NCI-H1436 (cell line): ENCODE measurements at places on chromosomes 1 and 21.
A peak's percentile ranks its signal among the peaks of the same experiment; 100 is the strongest.

GRCh38 chr21:17576080-17576835 lies 36.4 kb downstream of the BTG3 start:
- DNase-seq: no peak

- DNase-seq: no peak
These were observed 28.4 kb upstream of the CEP350 start for GRCh38 chr1:179925922-179926849.

- no peak for DNase-seq
These were observed 7.2 kb downstream of the CD34 start for GRCh38 chr1:207903767-207904166.

DNA sequence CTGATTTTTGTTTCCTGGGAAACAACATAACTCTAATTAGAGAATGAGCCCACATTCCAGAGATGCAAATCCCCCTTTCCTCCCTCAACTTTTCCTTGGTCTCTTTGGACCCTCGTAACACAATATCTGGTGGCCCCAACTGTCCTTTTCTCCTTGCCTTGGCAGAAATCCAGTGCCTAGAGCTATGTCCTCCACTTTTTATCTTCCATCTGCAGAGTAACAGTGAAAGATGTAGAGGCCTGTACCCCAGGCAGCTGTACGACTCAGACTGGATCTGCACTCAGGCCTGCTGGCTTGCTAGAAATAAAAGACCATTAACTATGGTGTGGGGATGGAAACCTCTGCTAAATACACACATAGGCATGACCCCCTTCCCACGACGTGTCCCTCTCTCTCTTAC lies 72.0 kb downstream of the WARS2 start:
- no peak for DNase-seq

GRCh38 chr1:76340056-76340455 lies 265.5 kb downstream of the ST6GALNAC3 start:
- DNase-seq: no peak

GRCh38 chr1:3001471-3002348 lies 19.6 kb upstream of the ACTRT2 start:
- DNase-seq: no peak

GRCh38 chr21:28550057-28550825 lies 442.4 kb downstream of the LTN1 start:
- DNase-seq: no peak

- DNase-seq: no peak
These were observed 6.8 kb downstream of the SMIM1 start for GRCh38 chr1:3779265-3779911.

DNA sequence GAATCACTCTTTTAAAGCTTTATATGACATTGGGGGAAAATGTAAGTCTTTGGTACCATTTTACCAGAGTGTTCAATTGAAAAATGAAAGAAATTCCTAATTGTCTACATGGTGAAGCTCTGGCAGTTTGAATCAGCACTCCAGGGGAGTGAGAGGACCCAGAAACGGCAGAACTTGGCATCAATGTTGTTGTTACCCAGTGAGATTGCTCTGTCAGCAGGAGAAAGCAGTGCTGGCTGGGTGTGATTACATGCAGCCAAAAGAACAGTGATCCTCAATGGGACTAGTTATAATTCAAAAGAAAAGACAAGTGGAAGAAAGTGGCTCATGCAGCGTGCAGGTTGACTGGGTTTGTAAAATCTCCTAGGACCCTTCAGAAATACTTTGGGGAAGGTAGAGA lies 206.4 kb downstream of the PTPRC start:
- no peak for DNase-seq

- no peak for DNase-seq
These were observed at the start of gene TRPM2 for GRCh38 chr21:44353191-44353970. TRPM2 (plus strand) TSS chr21:44353621; CDS start chr21:44353701, 80 bp downstream.

DNA sequence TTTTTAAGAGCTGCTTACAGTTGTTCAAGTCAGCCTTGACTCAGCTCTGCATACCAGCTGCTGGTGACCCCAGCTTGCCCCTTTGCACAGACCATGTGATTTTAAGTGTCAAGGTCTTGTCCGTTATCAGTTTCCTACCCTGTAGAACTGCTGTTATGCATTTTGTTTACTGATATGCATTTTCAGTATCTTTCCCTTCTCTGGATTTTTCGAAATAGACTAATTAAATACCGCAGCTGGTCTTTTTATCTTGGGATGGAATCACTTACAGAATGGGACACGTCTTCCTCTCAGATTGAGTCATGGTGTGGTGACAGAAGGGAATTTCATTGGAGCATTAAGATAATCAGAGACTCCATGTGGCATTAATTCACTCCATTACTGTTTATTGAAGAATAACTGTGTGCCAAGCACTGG lies 145.6 kb downstream of the FMN2 start:
- DNase-seq: no peak

DNA sequence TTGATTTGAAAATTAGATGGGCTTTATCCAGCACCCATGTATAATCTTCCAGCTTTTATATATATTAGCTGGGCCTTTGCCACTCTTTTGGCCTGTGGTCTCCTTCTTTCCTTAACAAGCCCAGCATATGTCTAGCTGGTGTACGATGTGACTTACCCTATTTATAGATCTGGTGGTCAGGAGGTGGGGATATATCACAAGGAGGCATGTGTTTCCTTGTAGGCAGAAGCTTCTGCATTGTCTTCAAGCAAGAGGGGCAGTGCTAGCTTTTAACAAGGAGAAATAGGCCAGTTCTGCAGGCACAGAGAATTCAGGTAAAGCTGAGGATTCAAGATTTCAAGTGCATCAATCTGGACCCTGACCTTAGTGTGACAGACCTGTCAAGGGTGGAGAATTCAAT lies 38.0 kb upstream of the DNASE2B start:
- no peak for DNase-seq

DNA sequence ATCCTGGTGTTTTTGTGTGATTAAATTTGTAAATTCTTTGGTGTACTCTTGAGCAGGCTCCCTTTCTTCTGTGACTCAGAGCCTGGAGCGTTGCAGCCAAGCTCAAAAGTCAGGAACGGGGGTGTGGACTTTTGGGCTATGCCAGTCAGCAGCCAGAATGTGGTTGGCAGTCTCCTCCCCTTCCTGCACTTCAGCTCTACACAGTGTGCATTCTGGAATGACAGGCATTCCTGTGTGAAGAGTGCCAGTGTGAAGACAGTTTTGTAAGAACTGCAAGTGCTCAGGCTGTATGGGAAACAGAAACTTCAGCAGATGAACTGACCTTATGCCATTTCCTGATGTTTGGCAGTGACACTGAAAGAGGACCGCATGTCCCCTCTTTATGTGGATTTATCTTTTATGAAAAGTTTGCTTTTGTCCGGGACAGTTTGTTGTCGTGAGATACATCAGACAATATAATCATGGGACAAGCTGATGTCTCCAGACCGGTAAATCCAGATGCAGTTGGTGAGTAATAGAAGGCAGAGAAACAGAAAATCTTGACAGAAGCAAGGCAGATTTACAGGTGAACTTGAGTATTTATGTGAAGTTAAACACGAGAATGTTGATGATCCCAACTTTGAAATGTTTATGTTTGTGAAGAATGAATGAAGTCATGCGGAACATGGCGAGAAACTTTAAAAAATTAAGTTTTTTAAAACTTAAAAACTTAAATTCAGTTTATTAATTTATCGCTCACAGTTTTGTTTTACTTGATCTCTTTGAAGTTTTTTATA lies 67.7 kb upstream of the RCC1 start:
- no peak for DNase-seq

DNA sequence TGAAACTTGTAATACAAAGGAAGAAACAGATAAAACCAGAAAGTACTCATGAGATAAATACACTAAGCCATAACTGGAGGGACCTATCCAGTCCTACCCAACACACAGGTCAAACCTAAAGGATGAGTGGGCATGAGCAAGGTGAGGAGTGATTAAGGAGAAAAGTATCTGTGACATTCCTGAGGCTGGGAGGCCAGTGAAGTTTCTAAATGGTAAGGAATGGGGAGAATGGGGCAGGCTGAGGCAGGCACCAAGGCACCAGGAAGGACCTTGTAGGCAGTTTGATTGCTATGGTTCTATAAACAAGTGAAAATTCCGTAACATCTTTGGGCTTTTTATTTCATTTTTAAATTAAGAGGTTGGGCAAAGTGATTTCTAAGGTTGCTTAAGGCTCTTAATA lies 10.4 kb downstream of the DDX59 start:
- DNase-seq: no peak

DNA sequence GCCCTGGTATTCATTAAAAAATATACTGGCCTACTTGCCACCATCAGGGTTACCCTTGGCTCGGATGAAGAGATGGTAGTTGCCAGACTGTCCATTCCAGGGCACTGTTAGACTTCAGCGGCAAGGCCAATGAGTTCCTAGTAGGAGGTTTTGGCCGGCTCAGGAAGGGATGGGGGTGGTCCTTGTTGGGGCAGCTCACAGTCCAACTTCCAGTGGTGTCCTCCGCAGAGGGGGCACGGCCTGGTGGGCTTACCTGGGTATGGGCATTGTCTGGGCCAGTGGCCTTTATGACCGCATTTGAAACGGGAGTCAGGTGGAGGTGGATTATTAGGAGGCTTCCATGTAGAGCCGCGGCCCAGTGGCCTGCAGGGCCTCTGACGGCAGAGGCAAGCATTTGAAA lies 139.1 kb upstream of the ETV3 start:
- DNase-seq: no peak

- no peak for DNase-seq
These were observed 122.5 kb upstream of the ZBTB40 start for GRCh38 chr1:22329148-22329515.

- no peak for DNase-seq
These were observed 100.4 kb upstream of the USH2A start for GRCh38 chr1:216523449-216524190.

GRCh38 chr1:171532520-171532919 lies 47.2 kb downstream of the PRRC2C start:
- DNase-seq: no peak

DNA sequence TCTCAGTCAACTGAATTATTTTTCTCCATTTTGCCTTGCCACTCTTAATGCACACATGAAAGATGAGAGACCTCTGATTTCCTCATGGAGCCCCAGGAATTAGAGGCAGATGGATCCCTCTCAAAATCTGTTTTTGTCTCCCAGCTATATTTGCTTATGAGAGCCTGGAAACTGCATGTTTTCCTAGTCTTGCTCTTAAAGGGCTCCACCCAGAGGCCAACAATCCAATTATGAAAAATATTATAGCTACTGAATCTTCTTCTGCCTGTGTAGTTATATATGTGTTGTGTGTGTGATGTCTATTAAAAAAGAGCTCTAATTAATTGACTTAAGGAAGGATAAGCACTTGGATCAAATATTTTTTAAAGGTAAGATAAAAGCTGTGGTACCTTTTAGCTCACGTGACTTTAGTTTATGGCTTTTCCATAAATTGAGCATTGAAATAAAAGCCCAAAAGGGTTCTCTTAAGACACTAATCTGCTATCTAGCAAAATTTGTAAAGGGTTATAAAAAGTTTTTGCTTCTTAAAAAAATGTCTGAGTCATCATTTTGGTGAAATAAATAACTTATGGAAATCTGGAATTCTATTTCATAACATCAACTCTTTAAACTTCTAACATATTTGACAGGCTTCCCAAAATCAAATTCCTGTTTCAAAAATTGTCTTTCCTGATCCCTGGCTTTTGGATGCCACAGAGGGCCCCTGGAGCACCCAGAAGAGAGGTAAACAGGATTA lies 31.2 kb upstream of the TSPEAR start:
- DNase-seq: peak; percentile 62

- DNase-seq: no peak
These were observed 109.0 kb downstream of the FAF1 start for GRCh38 chr1:50851034-50851433.

GRCh38 chr1:44947063-44947773 lies 39.2 kb downstream of the EIF2B3 start:
- no peak for DNase-seq

DNA sequence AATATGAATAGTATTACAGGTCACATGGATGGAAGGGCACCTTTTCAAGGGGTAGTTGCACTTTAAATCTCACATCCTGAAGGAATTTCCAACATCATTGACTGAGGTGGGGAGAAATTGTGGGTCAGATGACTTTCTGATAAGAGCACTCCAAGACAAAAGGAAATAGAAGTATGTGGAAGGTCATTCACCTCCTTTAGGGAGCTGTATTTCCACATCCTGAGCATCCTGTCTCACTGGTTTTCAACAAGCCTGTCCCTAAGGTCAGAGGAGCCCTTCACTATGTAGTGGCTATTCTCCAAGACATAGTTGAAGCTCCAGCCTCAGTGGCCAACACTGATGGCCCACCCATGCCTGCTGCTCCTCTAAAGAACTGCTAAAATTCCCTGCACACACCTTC lies 76.5 kb downstream of the ATP1A1 start:
- no peak for DNase-seq

GRCh38 chr1:147892216-147892615 lies 10.4 kb upstream of the GJA8 start:
- no peak for DNase-seq
